ENCODE measurements at places on chromosomes 2 and 18.
A peak's percentile ranks its signal among the peaks of the same experiment; 100 is the strongest.

DNA sequence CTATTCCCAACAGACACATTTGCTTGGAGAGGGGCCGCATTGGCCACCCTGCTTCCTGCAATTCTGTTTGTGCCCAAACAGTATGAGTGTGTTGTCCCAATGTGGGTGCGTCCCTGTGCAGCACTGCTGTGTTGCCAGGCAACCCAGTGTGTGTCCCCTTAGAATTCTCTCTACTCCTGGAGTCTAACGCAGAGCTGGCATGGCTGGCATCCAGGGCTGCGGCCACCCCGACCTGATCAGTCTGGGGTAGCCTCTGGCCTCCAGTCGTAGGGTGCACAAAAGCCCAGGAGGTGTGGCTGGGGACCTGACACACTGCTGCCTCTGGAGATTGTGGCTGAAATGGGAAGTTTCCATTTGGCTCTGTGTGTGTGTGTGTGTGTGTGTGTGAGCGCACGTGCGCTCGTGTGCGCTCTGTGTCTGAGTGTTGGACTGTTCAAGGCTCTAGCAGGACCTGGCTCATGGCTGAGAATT lies 48.0 kb downstream of the TEX44 start:
- DNase-seq: no peak

DNA sequence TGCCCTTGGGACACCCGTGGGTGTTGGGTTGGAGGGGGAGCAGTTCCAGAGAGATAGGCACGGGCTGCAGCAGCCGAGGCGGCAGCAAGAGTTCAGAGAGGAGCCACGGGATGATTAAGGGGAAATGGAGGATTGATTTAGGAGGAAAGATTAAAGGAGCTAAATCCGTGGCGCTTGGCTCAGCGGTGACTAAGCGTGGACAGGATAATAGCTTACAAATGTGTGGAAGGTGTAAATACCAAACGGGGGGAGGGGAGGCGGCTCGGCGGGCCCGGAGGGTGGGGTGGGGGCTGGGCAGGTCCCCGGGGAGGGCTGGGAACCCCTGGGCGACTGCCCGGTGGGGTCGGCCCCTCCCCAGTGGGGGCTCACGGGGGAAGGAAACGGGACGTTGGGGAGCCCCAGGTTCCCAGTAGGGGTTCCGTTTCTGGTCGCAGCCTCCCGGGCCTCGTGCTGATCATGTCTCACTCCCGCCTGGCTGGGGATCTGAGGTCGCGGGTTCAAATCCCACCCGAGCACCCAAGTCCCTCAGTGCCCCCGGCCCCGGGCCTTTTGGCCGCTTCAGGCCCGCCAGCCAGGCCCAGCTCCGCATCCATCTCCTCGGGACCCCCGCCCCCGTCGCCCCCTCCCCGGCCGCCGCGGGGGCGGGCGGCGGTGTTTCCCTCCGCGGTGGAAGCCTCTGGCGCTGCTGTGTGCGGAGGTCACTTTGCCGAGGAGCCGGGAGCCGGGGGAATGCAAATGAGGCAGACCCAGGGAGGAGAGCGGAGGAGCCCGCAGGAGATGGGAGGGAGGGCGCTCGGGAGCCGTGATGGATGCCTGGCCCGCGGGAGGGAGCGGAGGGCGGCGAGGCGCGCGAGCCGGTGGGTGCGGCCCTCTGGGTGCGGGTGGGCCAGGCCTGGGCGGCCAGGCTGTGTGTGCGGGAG lies 8.1 kb downstream of the ASIC4 start:
- no peak for DNase-seq

GRCh38 chr18:13565228-13565627 lies 161.1 kb downstream of the FAM210A start:
- DNase-seq: no peak

DNA sequence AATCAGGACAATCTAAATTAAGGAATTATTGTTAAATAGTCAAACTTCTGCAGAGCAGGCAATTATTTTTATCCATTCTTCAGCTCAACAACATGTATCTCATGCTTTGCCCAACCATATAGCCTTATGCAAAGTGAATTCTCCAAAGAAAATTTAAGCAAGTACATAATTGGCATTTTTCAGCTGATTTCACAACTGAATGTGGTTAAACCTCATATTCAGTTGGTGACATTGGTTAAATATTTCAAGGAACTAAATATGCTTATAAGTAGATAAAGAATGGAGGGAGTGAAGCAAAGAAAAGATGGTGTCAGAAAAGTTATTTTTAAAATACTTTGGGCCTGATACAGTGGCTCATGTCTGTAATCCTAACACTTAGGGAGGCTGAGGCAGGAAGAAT lies 816.2 kb downstream of the NRXN1 start:
- no peak for DNase-seq

GRCh38 chr2:232761301-232761907 lies 15.0 kb downstream of the KCNJ13 start:
- peak; percentile 47 for DNase-seq

DNA sequence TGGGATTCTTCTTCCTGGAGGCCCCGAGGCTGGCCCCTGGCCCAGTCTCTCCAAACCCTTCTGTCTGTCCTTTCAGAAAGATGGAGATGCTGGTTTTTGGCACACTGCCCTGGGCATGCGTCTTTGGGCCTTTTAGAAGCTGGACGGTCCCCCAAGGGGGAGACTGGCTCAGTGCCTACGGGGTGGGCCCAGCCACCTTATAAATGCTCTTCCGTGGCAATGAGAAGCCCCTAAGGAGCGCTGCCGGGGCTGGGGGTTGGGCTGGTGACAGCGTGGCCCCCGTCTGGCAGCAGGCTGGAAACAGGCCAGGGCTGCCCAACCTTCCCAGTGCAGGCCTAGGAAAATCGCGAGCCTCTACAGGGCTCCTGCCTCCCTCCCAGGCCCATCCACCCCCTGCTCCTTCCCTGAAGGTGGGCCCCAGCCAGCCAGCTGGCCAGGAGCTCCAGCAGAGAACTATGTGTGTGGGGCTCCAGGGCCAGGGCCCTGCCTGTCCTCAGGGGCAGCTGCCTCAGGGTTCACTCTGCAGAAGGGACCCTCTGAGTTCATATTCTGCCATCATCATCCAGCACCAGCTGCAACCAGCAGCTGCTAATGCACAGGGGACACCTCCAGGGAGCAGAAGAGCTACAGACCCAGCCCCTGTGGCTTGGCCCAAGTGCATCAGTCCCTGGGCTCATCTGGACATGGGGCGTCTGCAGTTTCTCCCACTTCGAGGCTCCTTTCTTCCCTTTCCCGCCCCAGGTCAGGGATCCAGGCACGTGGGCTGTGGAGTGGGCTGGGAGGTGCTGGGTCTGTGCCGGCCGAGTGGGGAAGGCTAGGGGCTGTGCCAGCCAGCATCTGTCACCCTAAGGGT lies 107.6 kb upstream of the OTOS start:
- no peak for DNase-seq

DNA sequence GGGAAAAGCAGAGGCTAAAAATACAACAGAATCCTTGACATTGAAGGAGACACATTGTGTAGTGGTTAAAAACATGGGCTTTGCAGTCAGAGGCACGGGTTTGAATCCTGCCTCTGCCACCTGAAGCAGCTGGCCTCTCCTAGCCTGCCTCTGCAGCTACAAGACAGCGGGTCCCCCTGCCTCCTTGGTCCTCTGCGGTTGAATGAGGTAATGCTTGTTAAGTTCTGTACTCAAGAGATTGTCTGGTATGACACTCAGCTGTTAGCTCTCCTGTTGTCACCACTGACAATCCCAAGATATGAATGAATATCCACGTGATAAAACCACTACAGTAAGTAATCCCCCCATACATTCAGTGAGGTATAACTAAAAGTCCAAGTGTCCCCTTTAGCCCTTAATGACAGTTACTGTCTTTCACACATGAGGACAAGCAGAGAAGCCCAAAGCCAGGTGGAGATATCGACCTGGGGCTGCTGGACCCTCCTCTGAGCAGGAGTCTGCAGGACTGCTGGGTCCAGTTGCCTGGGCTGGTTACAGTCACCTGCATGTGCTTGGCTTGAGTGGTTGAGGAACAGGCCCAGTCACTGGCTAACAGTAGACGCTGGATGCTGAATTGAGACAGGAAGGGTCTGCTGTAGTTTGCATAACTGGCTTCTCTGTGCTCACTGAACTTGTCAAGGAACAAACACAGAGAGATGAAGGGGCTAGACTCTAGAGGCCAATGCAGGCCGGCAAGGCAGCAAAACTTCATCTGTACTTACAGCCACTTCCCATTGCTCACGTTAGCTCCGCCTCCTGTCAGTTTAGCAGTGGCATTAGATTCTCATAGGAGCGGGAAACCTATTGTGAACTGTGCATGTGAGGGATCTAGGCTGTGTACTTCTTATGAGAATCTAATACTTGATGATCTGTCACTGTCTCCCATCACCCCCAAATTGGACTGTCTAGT lies 85.5 kb downstream of the TGFA start:
- no peak for DNase-seq

GRCh38 chr2:241948299-241948897 lies 78.9 kb downstream of the RTP5 start:
- DNase-seq: no peak

- DNase-seq: no peak
Measured at GRCh38 chr2:58055033-58055786, 8.6 kb downstream of the VRK2 start.

GRCh38 chr2:135820003-135820618 lies 16.9 kb downstream of the LCT start:
- DNase-seq: no peak

DNA sequence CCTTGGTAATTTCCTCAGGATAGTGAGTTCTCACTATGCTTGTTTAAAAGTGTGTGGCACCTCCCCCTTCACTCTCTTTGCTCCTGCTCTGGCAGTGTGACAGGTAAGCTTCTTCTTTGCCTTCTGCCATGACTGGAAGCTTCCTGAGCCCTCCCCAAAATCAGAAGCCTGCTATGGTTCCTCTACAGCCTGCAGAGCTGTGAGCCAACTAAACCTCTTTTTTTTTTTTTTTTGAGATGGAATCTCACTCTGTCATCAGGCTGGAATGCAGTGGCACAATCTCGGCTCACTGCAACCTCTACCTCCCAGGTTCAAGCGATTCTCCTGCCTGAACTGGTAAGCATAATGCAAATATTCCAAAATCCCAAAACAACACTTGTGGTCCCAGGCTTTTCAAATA lies 80.0 kb downstream of the SOWAHC start:
- no peak for DNase-seq

- no peak for DNase-seq
Measured at GRCh38 chr18:62138461-62139235, 48.2 kb downstream of the PIGN start.

GRCh38 chr18:31241900-31242409 lies 76.0 kb upstream of the DSG1 start:
- DNase-seq: no peak

- no peak for DNase-seq
Measured at GRCh38 chr18:79416022-79416676, 20.4 kb downstream of the NFATC1 start.

- DNase-seq: no peak
Measured at GRCh38 chr2:5911718-5912117, 219.5 kb downstream of the SOX11 start.

DNA sequence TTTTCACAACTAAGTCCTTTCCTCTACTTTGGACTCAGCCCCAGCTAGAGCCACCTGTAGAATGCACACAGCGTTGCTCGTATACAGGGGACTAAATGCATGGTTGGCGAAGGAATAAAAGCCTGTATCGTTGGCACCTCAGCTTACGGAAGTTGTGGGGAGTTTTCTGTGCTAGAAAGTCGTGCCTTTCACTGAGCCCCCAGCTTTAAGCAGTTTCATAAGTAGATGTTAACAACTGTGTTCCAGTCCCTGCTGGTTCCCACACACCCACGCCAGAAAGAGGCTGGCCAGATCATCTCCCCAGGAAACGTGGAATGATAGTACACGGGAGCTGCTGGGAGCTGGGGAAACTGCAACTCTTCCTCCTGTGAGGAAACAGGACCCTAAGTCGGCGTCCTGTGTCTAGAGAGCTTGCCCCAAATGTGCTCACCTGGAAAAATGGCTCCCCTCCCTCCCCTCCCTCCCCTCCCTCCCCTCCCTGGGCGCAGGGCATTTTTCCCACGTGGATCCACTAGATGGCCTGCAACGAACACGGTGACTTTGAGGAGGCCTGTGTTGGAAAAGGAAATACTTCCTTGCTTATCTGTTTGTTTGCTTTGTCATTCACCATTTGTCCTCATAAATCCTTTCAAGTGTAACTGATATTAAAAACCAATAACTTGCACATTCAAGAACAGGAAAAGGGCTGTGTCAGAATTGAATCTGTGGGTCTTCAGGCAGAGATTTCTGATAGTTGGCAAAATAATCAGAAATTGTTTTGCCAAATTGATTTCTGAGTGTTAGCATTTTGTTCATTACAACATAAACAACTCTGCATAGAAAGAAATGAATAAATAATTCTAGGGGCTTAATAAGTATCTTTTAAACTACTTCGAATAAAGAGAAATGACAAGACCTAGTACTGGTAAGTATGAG lies 43.9 kb upstream of the RFX8 start:
- no peak for DNase-seq

DNA sequence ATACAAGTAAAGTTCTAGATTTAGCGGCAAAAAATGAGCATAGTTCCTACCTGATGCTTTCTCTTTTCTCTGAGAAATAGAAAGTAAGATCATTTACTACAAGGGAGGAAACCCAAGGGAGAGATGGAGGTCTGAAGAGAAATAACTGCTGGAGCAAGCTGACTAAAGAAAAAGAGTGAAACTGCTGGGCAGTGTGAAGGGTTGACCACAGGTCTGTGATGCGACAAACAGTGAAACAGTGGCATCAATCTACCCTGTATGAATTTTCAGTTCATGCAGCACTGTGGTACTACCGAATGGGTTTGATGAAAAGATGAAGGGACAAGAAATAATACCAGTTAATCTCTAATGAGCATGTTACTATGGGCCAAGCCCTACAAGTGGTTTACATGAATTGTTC lies 52.2 kb downstream of the CUL3 start:
- DNase-seq: no peak

- DNase-seq: no peak
Measured at GRCh38 chr2:232321156-232321816, 57.3 kb upstream of the ALPP start.

DNA sequence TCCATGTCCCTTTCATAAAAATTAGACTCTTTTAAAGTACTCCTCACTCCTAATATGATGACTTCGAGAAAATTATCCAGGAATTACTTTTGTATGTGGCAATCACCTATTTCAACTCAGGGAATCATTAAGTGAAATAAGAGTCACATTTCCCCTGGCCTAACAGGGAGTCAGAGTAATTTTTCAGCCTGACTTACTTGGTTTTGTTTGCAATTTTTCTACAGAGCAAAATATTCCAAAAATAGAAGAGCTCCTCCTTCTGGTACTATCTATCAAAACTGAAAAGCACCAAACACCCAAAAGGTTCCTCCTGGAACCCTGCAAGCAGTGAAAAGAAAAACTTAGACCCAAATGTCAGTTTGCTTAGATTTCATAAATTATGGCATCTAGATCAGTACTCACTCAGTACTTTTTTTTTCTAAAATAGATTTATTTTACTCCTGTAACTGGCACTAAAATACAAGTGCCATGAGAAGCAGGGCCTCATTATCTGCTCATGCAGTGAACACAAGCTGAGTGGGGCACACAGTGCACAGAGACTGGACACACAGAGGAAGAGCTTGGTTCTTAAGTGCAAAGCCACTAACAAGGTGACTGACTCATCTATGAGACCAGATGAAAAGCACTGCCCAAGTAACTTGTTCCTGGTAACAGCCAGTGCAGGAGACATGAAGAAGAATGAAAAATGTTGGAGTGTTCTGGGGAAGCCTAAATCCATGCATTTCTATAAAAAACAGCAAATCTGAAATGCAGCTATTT lies 28.7 kb downstream of the ACAA2 start:
- no peak for DNase-seq

GRCh38 chr2:63875559-63876245 lies 34.0 kb downstream of the UGP2 start:
- no peak for DNase-seq

All from hematopoietic multipotent progenitor cell treated with erythropoietin and hydrocortisone succinate and interleukin-3 and kit ligand, for 15 days (in vitro differentiated cells).